Pancreas (tissue), 10 donors: ENCODE measurements at places on chromosomes 6 and 20.

GRCh38 chr6:153129873-153130514 lies 1.1 kb downstream of the RGS17 start:
- DNase-seq = peak; percentile 69

GRCh38 chr6:138278326-138278725 lies 60.0 kb upstream of the PBOV1 start:
- DNase-seq = no peak

DNA sequence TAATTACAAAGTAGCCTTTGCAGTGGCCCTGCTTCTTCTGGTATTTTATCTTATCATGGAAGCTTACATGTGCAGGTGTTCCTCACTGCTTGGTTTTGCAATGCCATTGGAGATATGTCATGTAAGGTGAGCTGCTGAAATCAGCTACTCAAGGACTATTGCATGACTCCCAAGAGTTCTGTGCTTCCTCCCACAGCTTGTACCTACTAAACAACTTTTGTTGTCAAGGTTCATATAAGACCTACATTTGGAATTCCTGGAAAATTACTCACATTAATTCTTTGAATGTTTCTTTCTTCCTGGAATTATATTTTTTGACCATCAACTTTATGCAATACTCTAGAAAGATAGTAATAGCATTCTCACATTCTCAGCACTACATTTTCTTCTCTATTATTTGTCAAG lies 427.5 kb upstream of the HSF2 start:
- DNase-seq = no peak

DNA sequence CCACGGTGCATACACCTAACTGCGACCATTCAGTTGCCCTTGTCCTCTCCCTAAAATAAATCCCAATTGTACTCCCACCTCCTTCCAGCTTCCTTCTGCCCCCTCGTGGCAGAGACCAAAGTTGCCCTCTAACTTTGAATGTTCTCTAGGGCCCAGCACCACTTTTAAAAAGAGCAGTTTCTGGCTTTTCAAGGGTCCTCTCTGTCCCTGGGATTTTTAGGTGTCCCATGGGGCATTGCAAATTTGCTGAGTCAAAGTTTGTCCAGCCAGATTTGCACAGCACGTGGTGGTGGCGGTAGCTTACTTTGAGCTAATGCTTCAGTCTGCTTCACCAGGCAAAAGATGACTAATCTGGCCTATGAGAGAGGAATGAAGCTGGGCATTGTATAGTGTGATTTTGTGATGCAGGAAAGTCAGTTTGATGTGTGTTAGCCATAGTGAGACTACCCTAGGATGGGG lies 100.2 kb downstream of the PERP start:
- DNase-seq = peak; percentile 58

- peak; percentile 65 for DNase-seq
Observed at GRCh38 chr6:4210629-4211419, 75.4 kb upstream of the ECI2 start.

GRCh38 chr6:90038961-90039653 lies 144.8 kb downstream of the GJA10 start:
- no peak for DNase-seq

DNA sequence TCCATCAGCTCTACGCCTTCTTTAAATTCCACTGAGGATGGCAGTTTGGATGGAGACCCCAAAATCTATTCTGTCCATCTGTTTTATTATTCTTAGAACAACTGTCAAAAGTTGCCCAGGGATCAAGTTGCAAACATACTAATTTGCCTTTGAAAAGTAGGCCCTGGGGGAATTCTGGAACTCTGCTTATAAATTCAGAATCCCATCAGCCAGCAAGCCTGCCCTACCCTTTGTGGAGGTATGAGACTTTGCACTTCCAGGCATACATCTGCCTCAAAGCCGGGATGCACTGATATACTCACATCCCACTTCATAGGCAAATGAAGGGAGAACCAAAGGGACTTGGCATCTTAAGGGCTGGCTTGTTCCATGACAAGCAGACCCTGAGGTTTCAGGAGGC lies 93.6 kb downstream of the INSM1 start:
- no peak for DNase-seq

GRCh38 chr20:53124803-53125202 lies 152.6 kb downstream of the TSHZ2 start:
- DNase-seq = no peak

DNA sequence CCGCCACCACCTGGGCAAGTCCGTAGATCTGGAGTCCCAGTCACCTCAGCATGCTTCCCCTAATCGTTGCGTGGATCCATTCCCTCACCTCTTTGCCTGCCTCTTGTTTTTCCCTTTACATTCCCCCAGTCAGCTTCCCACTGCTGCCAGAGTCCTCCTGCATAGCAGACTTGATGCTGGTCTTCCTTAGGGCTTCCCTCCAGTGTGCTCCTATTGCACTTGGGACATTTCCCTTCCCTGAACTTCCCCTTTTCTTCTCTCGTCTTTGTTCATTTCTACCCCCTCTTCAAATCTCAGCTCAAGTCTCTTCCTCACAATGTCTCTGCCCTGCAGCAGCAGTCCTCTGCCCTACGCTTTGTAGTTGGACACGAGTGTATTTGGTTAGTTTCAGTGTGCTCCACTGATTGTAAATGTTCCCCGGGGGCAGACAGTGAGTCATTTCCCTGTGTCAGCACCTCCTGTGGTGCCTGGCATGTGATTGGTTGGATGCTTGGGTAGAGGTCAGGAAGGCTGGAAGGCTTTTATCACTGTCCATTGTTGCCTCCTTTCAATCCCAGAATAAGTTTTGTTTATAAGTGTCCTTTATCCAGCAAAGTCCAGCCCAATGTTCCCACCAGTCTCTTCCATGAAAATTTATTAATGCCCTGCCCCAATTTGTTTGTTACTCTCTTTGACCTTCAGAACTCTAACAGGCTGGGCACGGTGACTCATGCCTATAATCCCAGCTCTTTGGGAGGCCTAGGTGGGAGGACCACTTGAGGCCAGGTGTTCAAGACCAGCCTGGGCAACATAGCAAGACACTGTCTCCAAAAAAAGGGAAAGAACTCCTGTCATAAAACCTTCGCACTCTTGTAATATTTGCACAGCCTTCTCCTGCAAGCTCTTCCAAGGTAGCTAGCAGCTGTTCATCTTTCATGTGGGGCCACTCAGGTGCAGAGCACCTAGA lies 38.3 kb downstream of the FAM120B start:
- no peak for DNase-seq

DNA sequence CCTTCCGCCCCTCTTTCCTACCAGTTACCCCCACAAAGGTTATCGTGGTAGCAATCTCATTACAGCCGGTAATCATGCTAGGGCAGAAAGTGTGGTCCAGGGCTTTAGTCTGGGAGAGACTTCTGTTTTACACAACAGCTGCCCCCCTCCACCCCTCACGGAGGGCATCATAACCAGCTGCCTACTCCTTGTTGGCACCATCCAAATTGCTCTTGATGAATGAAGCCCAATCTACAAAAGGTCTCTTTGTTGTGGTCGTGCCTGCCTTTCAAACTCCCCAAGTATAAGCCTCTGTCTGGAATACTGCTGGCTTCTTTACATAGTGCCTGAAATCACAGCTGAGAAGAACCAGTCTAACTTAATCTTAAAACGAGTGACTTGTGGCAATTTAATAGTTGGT lies 157.9 kb downstream of the INSM1 start:
- DNase-seq = no peak

GRCh38 chr6:87837444-87837843 lies 135.4 kb upstream of the AKIRIN2 start:
- DNase-seq = no peak

- no peak for DNase-seq
Observed at GRCh38 chr6:2914318-2914660, 11.2 kb upstream of the SERPINB9 start.

DNA sequence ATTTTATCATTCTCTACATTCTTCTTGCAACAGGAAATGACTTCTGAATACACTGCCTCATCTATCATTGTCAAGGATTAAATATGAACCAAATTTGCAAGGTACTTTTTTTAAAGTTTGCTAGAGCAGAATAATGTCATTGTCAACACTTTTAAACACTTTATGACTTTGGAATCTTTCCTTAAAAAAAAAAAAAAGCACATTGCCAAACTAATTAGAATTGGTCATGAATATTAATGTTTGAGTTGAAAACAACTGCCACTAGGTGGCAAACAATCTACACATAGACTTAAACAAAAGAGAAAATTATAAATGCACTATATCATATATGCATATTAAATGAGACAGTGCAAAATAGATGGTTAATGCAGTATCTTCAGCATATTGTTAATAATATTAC lies 32.5 kb upstream of the TMEM244 start:
- DNase-seq = no peak

DNA sequence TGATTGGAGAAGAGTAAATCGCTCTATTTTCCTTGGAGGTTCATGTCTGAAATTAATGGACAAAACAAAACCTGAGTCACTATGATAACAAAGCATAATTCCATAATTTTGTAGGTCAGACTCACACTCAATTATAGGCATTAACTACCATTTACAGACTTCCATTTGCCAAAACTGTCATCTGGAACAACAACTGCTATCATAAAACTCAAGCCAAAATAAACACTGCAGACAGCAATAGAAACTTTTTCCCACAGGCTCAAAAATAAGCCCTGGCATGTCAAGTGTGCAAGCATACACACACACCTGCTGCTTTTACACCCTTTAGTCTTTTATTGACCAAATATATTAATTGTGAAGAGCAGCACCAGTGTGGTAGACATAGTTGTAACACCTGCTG lies 7.1 kb downstream of the MRPS10 start:
- no peak for DNase-seq

GRCh38 chr6:75374961-75375400 lies 90.4 kb upstream of the TMEM30A start:
- DNase-seq = no peak

GRCh38 chr6:39914239-39914638 lies 20.0 kb downstream of the MOCS1 start:
- DNase-seq = no peak

GRCh38 chr6:6005051-6006005 lies 1.4 kb downstream of the NRN1 start:
- no peak for DNase-seq

DNA sequence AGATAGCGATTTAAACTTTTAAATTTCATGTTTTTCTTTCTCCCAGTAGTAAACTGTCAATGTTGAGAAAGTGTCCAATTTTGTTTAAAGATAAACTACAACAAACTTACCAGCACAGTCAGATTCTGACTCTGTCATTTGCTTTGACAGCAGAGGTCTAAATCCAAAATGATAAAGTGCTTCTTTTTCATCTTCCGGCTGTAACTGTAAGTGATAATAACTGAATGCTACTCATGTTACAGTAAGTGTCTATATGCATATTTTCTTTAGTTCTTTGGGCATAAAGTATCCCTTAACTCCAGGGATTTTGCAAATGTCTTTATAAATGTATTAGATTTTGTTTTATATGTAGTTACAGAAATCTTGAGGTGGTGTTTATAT lies 610.4 kb downstream of the RFPL4B start:
- DNase-seq = no peak

GRCh38 chr6:157089258-157089657 lies 234.1 kb downstream of the TMEM242 start:
- no peak for DNase-seq

GRCh38 chr6:89281779-89282246 lies 33.3 kb downstream of the GABRR2 start:
- DNase-seq = no peak
